ENCODE measurements at places on chromosomes 3 and 15.

DNA sequence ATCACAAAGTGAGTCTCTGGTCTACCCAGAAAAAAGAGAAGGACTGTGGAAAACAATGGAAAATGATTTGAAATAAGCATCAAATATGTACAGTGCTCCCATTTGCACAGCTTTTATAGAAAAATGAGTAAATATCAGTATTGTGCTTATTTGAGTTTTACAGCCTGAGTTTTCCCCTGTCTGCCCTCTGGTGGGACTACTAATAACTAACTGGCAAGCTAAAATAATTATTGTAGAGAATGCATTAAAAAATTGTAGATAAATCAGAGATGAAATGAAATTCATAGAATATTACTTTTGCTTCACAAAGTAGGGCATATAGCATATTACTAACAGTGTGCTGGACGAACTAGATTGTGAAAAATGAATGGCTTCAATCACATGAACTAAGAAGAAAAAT lies 287.1 kb downstream of the NAALADL2 start:
- DNase-seq: no peak

- DNase-seq: no peak
These were observed 165.2 kb upstream of the HES1 start for GRCh38 chr3:193970773-193971206.

DNA sequence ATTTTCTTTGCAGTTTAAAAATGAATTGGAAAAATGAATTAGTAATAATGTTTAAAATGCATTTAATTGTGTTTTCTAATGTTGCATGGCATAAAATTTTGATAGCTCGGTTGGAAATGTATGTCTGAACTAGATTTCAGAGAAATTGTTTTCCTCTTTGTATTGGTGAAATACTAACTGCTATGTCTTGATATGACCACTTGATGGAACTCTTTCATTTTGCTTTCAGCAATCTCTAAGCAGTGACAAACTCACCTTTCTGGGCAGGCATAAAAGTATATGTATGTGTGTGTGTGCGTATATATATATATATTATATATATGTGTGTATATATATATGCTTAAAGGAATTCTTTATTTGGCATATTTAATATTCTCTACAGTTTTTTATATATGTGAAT lies 239.3 kb upstream of the ZNF717 start:
- DNase-seq: no peak

GRCh38 chr15:57857871-57858270 lies 151.4 kb downstream of the POLR2M start:
- DNase-seq: no peak

GRCh38 chr3:89278302-89279025 lies 171.0 kb downstream of the EPHA3 start:
- DNase-seq: no peak

GRCh38 chr3:157611536-157612076 lies 108.4 kb upstream of the VEPH1 start:
- DNase-seq: no peak

DNA sequence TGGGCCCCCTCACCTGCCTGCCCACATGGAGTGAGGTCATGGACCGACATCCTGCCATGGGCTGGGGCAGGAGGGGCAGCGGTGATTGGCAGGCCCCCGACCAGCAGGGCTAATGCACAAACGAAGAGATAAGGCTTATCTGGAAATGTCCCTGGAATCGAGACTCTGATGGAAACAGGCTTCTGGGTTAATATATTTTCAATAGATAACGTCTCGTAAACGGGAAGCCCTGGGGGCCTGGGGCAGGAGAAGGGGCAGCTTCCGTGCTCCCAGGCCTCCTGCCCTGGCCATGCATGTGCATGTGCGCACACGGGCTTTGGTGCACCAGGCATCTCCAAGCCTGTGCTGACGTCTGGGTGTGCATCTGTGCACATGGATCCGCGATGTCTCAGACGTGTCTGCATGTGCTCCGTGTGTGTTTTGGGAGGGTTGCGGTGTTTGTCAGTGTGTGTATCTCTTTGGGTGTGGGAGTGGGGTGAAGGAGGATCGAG lies 55.1 kb downstream of the DNAJB8 start:
- no peak for DNase-seq

DNA sequence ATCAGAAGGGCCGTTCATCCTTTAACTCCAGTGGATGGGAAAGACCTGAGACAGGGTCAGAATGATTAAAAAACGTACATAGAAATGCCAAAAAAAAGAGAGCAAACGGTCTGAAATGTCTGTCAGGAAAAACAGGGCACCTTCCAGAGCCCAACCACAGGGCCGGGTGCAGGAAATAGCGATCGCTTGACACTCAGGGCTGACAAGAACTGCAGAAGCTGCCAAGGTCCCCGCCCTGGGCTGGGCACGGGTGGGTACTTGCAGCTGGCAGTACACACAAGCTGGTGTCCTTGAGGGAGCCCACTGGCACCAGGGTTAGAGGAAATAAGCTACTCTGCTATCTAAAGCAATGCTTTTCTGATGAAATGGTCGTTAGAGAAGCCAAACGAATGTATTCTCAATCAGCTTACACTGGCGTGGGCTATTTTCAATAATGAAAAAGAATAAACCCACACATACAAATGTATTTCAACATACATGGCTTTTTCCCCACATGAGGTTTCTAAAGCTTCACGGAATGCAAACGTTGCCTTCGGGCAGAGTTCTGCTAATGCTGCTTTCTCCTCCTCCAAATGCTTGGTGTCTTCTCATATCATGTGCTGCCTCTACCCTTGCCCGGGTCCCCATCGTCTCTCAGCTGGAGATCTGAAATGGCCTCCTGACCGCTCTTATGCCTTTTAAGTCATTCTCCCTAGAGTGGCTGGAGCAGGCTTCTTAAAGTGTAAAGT lies 15.6 kb downstream of the FRMD4B start:
- DNase-seq: no peak

GRCh38 chr3:73101881-73102280 lies 40.4 kb downstream of the EBLN2 start:
- no peak for DNase-seq

DNA sequence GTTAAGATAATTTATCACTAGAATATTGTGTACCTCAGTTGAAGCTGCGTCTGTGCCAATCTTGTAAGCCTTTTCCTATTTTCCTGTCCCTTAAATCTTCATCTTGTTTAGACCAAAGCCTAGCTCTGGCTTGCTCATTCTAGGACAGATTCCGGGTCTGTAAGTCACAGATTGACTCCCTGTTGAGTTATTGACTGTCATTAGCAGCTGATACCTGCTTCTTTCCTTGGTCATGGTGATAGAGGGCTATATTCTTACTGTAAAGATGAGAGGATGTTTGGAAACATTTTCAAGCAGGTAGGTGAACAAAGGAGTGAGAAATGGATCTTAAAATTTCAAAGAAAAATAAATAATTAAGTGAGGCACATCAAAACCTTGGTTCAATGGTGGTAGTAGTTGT lies 200.2 kb downstream of the KCNH8 start:
- DNase-seq: no peak

DNA sequence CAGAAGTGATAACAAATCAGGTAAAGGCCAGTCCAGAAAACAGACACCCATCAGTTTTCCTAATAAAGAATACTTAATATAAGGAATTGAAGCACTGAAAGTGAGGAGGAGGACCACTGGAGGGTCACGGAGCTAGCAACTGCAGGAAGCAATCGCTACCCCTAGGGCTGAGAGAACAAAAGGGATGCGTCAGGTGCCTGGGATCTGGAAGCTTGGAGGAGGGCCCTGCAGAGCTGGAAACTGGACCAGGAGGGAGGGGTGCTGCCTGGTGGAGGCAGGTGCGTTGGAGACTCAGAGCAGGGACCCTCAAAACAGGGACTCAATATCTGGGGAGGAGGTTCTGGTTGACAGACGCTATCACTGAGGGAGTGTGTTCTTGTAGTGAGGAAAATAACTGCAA lies 308.1 kb upstream of the RASGRP1 start:
- DNase-seq: no peak

- DNase-seq: no peak
These were observed 93.2 kb downstream of the SLCO3A1 start for GRCh38 chr15:91946581-91947292.

DNA sequence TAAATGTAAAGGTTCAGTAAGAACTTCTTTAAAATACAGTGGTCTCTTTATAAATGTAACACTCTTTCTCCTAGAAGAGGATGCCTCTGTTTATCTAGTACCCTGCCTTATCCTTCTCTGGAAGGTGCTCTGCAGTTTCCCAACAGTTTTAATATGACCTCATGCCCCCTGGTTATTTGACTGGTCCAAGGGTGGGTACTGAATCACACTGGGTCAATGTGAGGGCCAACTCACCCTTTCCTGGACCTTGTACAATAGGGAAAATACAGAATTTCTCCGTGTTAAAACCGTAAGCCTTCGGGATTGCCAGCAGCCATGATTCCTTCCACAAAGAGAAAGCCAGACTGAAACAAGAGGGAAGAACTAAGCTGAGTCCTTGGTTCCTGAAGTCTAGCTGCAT lies 9.2 kb downstream of the DCBLD2 start:
- DNase-seq: no peak

DNA sequence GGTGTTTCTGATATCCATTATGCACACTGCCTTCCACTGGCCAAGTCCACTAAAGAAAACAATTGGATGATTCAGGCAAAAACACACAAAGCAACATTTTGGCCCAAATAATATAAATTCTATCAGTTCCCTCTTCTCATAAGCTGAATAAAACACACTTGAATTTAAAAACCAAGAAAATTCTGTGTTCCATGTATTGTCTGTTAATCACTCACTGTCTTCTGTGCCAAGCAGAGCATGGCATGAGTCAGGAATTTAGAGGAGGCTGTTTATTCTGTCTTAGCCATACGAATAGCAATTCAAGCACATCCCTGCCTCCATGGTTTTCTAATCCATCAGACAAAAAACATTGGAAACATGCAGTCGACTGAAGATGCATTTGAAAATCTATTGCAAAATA lies 215.6 kb upstream of the UMPS start:
- no peak for DNase-seq

GRCh38 chr3:120749843-120750242 lies 7.3 kb downstream of the GTF2E1 start:
- no peak for DNase-seq

DNA sequence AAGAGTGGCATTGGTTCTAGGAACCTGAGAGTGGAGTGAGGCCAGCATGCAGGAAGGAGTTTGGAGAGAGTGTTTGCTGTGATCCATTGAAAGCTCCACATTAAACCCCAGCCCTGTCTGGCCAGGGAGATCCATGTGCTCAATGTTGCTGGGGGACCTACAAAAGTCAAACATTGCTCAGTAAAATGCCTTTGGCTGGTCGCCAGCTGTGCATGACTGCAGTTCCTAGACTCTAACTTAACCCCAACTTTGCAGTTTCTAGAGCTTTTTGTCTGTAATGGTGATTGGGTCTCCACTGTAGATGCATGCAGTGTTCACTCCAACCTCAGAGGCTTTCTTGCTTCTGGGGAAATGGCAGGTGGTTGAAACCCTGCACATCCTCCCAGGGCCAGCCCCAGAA lies 99.7 kb upstream of the ABHD17C start:
- DNase-seq: no peak

DNA sequence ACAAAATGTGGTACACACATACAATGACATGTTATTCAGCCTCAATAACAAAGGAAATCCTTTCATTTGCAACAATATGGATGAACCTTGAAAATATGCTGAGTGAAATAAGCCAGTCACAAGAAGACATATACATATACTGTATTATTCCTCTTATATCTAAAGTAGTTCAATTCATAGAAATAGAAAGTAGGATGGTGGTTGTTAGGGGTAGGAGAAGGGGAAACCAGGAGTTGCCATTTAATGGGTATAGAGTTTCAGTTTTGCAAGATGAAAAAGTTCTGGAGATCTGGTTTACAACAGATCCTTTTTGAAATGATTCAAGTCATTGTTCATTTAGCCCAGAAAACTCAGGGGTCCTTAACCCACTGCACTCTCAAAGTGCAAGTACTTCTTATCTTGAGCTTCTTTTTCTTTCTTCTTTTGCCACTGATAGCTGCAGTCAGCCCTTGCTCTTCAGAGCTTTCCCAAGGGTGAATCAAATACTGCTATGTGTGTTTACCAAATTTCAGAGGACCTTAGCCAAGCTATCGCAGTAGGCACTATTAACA lies 208.0 kb upstream of the EOMES start:
- no peak for DNase-seq

DNA sequence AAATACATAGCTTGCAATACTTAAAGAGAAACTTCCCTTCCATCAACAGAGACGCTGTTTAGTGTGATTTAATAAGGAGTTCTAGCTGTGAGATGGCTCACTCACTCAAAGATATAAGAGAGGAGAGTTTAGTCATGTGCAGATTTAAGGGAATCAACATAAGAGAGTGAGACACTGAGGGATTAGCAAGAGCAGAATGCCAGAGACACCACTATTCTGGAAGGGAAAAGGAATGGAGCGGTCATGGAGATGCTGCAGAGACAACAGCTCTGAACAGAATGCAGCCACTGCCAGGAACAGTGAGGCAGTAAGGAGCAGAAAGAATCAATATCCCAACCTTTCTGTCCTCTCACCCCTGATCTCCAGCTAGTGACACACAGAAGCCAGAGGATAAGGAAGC lies 248.8 kb downstream of the MBNL1 start:
- no peak for DNase-seq

- no peak for DNase-seq
These were observed 34.5 kb downstream of the SLC6A20 start for GRCh38 chr3:45761831-45762230.

DNA sequence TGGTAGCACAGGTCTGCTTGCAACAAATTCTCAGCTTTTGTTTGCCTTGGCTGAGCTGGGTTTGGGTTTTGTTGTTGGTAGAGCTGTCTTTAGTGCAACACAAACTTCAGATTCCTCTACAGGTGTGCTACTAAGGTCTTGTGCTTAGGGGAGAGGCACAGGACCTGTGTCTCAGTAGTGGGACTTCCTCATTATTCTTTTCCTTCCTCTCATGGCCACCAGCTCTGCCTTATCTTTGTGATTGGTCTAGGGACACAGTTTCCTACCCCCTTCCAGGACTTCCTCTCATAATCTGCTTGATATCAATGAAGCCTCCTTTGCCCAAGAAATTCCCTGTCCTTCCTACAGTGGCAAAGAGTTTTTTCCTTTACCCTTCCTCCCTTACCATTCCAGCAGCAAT lies 24.9 kb upstream of the DNAAF4 start:
- no peak for DNase-seq

DNA sequence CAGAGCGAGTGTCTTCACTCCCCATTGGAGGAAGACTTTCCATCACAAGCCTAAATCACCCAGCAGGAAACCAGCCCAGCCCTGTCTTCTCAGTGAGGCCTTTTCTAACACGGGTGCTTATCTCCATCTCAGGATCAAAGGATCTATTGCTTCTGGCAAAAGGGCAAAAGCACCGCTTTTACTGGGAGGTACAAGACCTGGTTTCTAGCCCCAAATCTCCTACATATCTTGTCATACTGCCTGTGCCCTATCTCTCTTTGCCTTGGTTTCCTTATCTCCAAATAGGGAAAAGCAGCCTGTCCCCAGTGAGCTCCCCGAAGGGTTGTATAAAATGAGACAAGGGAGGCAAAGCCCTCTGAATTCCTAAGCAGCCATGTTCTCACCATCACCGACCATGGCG lies 5.2 kb downstream of the GLB1 start:
- DNase-seq: no peak

GRCh38 chr15:68608844-68609232 lies 30.0 kb downstream of the CORO2B start:
- DNase-seq: no peak

Measured in activated T-helper 9 cell treated with anti-CD3 and anti-CD28 coated beads, Interleukin-2, amount 50 U/mL, for 16 hours (primary cell).